Left forelimb (tissue), 1 donor: ENCODE measurements at places on chromosomes 13 and 19.

DNA sequence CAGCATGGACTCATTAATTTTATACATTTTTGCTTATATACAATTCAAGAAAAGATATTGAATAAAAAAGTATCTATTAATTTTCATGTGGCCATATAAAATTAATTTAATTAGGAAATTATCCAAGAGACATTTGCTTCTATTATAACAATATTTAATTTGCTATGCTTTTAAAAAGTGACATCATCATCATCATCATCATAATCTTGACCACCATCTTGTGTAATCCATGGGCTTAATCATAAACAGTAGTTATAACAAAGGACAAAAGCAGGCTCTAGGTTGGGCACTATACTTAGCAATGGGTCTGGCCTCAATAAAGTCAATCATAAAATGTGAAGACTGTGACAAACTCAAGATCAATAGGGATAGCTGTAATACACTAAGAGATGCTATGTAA, 1031.6 kb downstream of the SLITRK1 start:
- no peak for DNase-seq

DNA sequence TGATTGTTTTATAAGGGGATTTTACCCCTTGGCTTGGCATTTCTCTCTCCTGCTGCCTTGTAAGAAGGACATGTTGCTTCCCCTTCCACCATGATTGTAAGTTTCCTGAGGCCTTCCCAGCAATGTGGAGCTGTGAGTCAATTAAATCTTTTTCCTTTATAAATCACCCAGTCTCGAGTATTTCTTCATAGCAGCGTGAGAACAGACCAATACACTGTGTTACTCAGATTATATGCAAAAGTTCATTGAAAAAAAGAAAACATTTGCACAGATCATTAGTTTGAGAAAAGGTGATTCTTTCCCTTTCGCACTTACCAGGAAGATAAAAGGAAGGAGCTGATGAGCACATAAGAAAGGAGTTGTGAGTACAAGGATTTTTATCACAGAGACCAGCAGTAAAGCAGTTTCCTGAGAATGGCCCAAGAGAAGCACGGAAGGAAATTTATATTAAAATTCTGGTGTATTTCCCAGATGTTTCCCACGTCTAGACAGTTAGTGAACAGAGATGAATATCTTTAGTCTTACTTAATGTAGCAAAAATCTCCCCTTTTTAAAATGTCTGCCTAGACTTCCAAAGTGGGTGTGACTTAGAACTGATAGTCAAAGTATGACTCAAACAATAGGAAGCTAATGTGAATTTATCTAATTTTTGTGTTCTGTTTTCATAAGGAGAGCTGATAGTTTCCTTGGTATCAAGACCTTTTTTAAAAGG, 431.8 kb upstream of the SGCG start:
- DNase-seq: no peak

DNA sequence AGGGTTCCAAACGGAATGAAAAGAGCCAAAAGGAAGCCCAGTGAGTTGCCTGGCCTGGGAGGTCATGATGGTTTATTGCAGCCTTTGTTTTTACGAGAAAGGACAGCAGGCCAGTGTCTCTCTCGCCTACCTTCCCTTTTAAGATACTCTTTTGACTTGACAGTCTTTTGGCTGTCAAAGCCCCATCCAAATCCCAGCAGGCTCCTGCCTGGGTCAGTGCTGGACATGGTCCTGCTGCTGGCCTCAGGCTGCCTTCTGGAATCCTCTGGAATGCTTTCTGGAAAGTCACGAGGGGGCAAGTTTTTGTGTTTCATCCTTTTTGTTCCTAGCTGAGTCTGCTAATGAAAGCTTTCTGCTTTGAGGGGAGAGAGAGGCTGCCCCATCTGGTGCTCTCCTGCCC, 444.8 kb downstream of the OLFM4 start:
- DNase-seq: no peak

- DNase-seq: no peak
These were observed 9.1 kb downstream of the ZNF653 start for GRCh38 chr19:11496391-11497163.

DNA sequence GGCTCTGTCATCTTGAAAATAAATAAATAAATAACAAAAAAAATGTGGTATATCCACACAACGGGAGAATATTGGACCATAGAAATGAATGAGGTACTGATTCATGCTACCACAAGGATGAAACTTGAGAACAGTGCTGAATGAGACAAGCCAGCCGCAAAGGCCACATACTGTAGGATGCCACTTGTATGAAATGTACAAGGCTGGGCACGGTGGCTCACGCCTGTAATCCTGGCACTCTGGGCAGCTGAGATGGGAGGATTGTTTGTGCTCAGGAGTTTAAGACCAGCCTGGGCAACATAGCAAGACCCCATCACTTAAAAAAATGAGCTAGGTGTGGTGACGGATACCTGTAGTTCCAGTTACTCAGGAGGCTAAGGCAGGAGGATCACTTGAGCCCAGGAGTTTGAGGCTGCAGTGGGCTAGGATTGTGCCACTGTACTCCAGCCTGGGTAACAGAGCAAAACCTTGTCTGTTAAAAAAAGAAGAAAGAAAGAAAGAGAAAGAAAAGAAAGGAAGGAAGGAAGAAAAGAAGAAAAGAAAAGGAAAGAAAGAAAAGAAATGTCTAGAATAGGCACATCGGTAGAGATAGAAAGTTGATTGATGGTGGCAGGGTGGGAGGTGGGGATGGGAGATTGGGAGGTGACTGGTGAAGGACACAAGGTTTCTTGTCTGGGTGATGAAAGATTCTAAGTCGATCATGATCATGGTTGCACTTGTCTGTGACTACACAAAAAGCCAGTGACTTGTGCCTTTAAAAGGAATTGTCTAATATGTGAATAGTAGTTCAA, 20.3 kb downstream of the HPN start:
- DNase-seq: no peak

DNA sequence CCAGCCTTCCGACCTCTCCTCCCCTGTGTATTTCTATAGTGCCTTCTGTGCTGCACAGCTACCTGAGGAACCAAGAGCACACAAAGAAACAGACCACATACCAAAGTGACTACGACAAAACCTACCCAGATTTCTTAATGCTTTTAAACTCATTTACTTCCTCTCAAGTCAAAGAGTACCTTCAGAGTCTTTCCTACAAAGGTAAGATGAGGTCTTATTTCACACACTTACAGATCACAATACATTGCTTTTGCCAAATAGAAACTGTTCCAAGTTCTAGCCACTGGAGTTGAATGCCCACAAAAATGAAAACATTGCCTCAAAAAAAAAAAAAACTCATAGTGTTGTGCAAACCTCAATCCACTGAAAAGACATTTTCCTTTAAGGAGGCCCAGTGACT, 36.4 kb downstream of the TEX26 start:
- DNase-seq: no peak

- DNase-seq: no peak
These were observed 311.9 kb downstream of the MTUS2 start for GRCh38 chr13:29131881-29132668.

DNA sequence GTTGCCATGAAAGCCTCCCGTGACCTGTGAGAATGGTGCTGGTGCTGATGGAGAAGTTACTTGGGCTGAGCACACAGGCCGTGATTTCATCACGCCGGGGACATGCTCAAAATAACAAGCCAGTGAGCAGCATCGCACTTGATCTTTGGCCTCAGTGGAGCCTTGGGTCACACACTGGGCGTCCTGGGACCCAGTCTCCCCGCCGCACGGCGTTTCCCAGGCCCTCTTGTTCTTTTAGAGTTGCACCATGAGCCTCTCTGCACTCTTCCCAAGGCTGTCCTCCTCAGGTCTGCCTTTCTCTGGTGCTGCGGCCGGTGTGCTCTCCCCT, 9.5 kb upstream of the NDUFS7 start:
- no peak for DNase-seq

- no peak for DNase-seq
These were observed 515 bp upstream of the ZNF324B start for GRCh38 chr19:58450856-58451357.

- DNase-seq: no peak
These were observed 40.1 kb upstream of the KLF2 start for GRCh38 chr19:16284505-16284904.

GRCh38 chr19:51407511-51408131, 9.8 kb downstream of the SIGLEC10 start:
- DNase-seq: no peak

GRCh38 chr13:43573361-43573740, 213.4 kb downstream of the ENOX1 start:
- DNase-seq: no peak

DNA sequence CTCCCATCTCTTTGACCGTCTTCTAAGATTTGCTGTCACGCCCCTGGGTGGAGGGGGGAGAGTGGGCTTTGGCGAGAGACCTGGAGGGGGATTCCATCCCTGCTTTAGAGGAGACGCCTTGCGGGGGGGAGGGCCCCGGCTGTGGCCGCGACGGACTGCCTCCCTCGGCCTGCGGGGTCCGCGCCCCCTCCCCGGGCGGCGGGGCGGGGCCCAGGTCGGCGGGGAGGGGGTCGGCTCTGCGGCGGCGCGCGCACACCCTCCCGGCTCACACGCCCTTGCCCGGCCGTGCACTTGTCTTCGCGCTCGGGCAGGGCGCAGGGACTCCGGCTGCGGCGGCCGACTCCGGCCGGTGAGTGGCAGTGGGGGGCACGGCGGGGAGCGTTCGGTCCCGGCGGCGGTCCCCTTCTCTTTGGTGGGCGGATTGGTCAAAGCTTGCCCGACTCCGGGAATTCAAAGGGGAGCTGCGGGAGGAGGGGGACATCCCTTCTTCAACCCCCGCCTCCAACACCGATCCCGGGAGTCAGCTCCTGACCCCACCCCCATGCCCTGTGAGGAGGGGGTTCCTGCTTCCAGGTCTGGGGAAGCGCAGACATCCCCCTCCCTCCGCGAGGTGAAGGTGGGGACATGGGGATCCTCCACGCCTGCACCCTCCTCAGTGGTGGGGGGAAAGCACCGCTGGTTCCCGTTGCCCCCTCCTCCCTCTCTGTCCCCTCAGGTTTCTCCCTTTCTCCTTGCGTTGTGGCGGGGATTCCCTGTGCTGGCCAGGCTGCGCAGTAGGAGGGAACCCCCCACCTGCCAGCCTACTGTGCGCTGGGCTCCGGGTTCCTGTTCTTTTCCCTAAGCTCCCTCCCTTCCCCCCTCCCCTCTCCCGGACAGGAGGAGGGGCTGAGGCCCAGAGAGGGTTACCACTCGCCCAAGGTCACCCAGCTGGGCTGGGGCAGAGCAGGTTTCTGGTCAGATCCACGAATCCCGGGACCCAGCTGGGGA, 14.6 kb upstream of the KCNN1 start:
- DNase-seq: no peak

- DNase-seq: no peak
These were observed 7.4 kb downstream of the SHFL start for GRCh38 chr19:10093295-10094186.

GRCh38 chr19:28582796-28583195, 630.2 kb downstream of the UQCRFS1 start:
- DNase-seq: peak; percentile 20

DNA sequence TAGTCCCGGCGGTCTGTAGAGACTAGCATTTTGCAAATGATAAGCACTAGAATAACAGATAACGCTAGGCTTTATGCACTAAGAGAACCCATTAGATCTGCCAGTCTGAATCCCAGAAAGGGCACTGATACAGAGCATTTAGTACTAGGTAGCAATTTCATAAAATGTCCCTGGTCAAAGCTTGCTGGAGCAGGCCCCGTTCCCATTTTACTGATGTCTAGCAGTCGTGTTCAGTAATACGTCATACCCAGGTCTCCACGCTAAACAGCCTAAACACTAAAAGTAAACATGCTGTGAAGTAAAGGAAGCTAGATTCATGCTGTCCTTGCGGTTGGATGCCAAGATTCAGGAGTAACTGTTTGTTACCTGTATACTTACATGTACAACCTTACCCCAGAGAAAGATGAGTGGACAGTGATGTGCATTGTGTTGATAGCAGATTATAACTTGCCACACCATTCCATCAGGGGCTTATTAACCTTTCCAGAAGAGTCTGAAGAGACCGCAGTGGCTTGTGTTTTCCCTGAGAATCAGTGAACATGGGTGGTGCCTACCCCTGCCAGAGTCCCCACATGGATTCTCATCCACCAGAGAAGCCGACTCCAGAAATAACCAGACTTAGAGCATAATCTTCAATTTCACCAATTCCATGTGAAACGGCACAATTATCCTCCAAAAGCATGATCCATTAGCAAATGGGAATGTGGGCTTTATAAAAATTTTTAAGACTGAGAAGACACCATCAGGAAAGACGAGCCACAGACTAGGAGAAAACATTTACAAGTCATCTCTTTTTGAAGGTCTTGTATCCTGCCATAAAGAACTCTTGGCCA, 3.4 kb upstream of the RPS11 start:
- DNase-seq: no peak

GRCh38 chr13:37878496-37878895, 8.9 kb upstream of the TRPC4 start:
- no peak for DNase-seq

DNA sequence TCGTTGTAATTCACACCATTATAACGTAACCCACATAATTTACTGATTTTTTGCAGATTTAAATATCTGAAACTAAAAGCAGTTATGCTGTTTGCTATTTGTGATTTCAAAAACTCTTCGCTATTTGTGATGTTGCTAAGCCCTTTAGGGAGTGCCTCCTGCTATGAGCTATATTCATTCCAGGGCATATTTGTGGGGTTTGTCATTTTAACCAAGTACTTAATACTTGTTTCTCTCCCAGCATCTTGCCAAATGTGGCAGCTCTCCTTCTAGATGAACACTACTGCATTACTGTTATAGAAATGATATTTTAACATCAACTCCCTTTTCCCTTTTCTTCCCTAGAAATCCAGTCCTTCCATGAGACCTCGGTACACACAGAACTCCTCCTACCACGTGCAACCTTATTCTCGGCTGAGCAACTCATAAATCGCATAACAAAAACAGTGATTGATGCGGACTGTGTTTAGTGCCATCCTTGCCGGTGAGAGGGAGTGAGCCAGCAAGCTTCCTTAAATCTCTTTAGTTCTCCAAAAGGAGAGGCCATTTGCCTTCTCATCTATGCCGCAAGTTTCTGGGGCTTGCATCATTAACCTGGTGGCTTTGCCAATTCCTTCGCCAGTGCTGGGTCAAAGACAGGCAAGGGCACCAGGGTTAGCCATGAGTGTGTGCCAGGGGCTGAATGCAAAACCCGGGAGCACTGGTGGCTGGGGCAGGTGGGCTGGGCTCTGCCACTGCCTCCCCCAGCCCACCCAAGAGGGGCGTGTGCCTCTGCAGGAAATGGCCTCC, 33.4 kb downstream of the RFX2 start:
- DNase-seq: no peak

- DNase-seq: no peak
These were observed 199.9 kb downstream of the LHFPL6 start for GRCh38 chr13:39403106-39403505.

DNA sequence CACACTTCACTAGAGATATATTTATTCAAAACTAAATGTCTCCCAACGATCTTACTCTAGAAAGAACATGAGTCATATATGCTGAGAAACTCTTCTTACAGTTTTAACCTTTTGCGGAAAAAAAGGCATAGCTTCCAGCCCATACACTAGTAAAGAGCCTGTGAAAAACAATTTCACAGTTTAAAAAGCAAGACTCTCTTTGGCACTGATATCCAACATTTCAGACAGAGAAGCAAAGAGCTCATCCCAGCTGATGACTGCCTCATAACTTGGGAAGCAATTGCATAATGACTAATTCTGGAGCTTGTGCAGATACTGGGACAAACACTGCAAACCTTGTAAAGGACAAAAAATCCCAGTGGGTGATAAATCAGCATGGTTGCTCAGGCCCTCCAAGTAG, 88.0 kb downstream of the ENOX1 start:
- no peak for DNase-seq

- DNase-seq: no peak
These were observed 58.7 kb downstream of the SLC15A1 start for GRCh38 chr13:98693756-98694155.

GRCh38 chr13:20700288-20700687, 3.2 kb upstream of the IL17D start:
- no peak for DNase-seq

- DNase-seq: no peak
These were observed at the start of gene MCF2L for GRCh38 chr13:112968910-112969691. Gene MCF2L (plus strand): TSS chr13:112969214. CDS start chr13:112969380, 166 bp downstream.
